NCI-H1694 (cell line): ENCODE measurements at places on chromosomes 11 and 22.

GRCh38 chr11:74647404-74647803, 55.0 kb downstream of the POLD3 start:
- DNase-seq, result no peak

DNA sequence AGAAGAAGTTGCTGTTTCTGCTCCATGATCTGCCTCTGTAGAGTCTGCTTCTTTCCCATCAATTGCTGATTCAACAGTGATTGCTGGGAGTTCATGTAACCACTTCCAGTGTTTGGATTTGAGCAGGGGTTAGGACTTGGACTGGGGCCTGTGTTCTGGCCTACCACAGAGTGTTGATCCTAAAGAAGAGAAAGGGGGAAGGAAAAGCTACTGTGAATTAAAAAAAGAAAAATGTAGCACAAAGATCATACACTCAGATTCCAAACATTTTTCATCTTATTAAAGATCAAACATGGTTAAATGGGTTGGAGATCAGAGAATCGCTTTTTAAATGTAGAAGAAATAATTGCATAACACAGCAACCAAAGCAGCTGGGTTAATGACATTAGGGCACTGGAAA, 67.6 kb upstream of the MTMR2 start:
- no peak for DNase-seq

- DNase-seq, result no peak
Observed at GRCh38 chr22:37681001-37681424, 5.1 kb upstream of the NOL12 start.

GRCh38 chr11:31617246-31617645, 107.7 kb downstream of the ELP4 start:
- DNase-seq, result no peak

GRCh38 chr11:64409707-64410403, 50.9 kb downstream of the RPS6KA4 start:
- no peak for DNase-seq

- no peak for DNase-seq
Observed at GRCh38 chr11:123206791-123207434, 11.9 kb upstream of the CLMP start.

- DNase-seq, result no peak
Observed at GRCh38 chr11:118051611-118052461, 25.0 kb upstream of the TMPRSS4 start.

GRCh38 chr11:10322830-10323792, 18.2 kb downstream of the ADM start:
- peak; percentile 51 for DNase-seq
